HS-27A (cell line): ENCODE measurements at places on chromosomes 3 and 15.

DNA sequence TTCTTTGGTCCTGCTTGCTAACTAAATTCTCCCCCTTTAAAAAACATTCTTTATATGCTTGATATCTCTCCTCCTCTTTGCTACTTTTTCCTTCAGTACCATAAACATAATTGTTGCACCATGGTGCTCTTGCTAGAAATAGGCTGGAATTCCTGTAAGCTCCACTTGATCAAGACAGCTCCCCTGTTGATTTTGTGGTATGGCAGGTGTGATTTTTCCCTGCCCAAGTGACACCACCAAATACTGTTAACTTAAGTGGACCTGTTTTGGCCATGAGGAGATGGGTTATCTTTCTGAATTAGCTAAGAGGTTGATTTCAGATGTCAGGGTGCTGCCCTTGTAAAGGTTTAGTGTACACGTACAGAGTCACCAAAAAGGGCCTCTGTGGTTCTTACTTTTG, 205.3 kb downstream of the CDIN1 start:
- DNase-seq: no peak

GRCh38 chr3:108724101-108724500, 33.1 kb downstream of the RETNLB start:
- no peak for DNase-seq

- no peak for DNase-seq
Measured at GRCh38 chr3:133874761-133875438, 20.8 kb downstream of the RAB6B start.

DNA sequence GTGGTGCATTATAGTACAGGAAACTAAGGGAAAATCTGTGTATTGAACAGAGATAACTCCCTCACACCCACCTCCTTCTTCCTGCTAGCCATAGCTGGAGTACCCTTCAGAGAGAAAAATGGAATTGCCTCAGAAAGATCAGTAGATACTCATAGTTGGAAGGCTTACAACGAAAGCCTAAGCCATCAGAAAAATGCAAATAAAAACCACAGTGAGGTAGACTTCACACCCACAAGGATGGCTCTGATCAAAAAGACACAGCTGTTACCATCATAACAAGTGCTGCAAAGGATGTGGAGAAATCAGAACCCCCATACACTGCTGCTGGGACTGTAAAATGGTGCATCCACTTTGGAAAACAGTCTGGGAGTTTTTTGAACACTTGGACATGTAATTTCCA, 7.4 kb upstream of the DLG1 start:
- no peak for DNase-seq

GRCh38 chr3:13070391-13071070, 2.7 kb downstream of the IQSEC1 start:
- DNase-seq: no peak

DNA sequence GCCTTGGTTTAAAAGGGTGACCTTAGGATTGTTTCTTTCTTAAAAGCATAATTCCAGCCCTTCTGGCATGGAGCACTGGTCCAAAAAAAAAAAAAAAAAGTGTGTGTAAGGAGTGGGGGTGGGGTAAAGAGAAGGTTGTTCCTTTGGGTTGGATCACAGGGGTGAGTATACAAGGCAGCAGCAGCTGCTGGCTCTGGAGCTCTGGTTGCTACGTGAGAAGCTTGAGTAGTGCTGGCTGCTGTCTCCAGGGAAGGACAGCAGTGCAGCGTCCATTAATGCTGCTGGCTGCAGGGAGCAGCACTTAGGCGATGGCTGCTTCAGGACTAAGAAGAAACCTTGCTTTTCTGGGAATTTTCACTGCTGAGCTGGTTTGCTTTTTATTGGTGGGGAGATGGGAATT, 2.3 kb downstream of the SETD5 start:
- peak; percentile 51 for DNase-seq

DNA sequence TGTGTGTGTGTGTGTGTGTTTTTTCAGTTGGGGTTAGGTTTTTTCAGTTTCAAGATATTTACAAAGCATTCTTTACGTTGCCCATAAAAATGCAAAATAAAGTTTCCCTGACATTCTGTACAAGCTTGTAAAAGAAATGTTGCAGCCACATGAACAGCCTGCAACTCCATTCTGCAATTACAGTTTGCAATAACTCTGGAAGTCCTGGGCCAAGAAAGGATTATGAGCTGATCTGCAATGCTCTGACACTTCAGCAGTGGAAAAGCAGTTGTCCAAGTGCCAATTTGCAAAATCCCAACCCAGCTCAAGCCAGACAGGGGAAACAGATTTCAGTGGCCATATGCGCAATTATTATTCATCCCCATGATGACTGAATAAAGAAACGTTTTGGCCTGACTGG, 322.1 kb downstream of the MEX3B start:
- no peak for DNase-seq
